ENCODE measurements at places on chromosomes 5 and 9. TPM values are rescaled to one million over a fixed set of nuclear protein-coding genes. Genes with fewer than 3 reads are reported as not detected.

Gene GARNL3
- polyA plus RNA-seq = 14.6 TPM

- no peak for DNase-seq
Observed at GRCh38 chr9:135053133-135053532, 34.3 kb upstream of the OLFM1 start.

Gene S1PR3
- polyA plus RNA-seq = 55.3 TPM

- DNase-seq = no peak
Observed at GRCh38 chr5:40430101-40430710, 249.5 kb upstream of the PTGER4 start.

GRCh38 chr5:167626341-167627123 is 664.9 kb upstream of the WWC1 start:
- DNase-seq = no peak

Gene SH3PXD2B
- 32.0 TPM for polyA plus RNA-seq

DNA sequence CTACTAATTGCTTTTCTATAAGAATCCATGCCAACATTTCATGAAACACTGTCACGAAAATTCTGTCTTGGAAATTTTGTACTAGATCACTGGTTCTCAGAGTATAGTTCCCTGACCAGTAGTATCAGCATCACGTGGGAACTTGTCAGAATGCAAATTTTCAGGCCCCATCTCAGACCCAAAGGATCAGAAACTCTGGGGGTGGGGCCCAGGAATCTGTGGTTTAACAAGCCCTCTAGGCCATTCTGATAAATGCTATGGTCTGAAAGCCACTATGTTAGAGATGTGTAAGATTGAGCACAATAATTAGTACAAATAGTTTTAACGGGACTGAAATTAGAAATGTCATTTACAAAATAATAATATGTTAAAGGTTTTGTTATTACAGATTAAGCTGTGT is 615.7 kb upstream of the ARRDC3 start:
- no peak for DNase-seq

DNA sequence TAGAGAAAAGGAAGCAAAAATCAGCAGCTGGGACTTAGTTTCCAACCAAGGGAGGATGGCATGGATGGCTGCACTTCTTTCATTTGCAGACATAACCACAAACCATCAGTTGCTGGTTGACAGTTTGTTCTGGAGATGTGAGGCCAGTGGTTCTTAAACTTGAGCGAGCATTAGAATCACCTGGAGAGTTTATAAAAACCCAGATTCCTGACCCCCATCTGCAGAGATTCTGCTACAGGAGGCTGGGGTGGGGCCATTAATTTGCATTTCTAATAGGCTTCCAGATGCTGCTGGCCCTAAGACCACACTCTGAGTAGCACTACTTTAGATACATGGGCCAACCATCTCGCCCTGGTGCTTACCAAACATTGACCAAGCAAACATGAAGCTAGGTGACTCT is 60.8 kb downstream of the MARCHF3 start:
- no peak for DNase-seq

- DNase-seq = no peak
Observed at GRCh38 chr5:4228708-4229107, 633.1 kb downstream of the IRX1 start.

Gene PLPP7
- 1.9 TPM for polyA plus RNA-seq

DNA sequence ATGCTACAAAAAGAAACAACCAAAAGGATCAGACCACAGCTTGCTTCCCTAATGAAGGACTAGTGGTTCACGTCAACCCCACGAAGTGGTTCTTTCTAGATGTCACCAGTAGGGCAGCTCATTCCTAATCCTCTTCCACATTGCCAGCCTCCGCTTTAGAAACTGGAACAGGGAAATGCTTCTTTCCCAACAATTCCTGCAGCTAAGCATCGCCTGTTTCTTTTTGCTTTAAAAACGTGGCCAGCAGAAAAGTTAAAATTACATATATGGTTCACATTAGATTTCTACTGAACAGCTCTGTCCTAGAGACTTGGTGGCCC is 100.2 kb downstream of the MTX3 start:
- DNase-seq = no peak

DNA sequence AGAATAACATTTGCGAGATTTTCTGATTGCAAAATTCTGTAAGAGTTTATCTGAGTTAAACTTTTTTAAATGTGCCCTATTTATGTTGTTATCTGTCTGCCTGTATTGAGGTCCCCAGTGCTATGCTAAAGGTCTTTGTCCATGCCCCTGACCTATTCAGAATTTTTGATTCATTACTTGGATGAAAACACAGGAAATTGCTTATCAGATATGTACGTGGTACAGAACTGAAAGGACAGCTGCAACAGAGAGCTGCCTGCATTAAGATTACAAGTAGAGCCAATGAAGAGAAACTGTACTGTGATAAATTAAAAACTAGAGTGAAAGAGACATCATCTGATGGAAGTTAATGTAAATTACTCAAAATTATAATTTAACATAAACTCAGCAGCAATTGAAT is 408.8 kb downstream of the ADGRV1 start:
- DNase-seq = no peak

- DNase-seq = no peak
Observed at GRCh38 chr9:94507531-94508258, 47.2 kb upstream of the PCAT7 start.

Gene MYMK
- polyA plus RNA-seq = not detected

DNA sequence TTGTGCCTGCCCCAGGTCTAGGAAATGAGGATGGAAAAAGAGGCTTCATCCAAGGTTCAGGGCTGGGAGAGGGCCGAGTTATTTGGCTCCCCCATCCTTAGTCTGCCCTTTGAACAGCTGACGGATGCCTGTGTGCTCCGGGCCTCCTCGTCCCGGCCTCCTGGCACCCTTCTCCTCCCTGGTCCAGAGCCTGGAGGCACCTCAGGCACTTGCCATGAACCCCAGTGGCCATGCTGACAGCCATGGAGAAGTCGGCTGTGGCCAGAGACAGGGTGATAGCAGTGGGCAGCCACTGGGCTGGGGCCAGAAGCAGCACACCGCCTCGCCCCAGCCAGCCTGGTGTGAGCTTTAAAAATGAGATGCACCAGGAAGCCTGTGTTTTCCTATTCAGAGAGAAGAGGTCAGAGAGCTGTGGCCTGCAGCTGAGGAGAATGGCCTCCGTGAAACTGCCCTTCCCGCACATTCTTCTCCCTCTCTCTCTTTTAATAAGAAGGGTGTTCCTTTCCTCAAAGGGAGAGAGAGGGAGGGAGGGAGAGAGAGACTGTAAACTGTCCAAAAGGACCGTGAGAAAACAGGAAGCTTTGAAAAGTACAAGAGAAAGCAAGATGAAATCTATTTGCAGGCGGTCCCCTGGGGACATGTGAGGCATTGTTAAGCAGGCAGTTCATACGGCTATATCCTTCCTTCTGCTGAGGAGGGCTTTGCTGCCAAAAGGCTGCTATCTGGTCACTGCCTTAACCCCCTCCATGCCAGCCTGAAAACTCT is 55.3 kb downstream of the ZNF366 start:
- peak; percentile 53 for DNase-seq

DNA sequence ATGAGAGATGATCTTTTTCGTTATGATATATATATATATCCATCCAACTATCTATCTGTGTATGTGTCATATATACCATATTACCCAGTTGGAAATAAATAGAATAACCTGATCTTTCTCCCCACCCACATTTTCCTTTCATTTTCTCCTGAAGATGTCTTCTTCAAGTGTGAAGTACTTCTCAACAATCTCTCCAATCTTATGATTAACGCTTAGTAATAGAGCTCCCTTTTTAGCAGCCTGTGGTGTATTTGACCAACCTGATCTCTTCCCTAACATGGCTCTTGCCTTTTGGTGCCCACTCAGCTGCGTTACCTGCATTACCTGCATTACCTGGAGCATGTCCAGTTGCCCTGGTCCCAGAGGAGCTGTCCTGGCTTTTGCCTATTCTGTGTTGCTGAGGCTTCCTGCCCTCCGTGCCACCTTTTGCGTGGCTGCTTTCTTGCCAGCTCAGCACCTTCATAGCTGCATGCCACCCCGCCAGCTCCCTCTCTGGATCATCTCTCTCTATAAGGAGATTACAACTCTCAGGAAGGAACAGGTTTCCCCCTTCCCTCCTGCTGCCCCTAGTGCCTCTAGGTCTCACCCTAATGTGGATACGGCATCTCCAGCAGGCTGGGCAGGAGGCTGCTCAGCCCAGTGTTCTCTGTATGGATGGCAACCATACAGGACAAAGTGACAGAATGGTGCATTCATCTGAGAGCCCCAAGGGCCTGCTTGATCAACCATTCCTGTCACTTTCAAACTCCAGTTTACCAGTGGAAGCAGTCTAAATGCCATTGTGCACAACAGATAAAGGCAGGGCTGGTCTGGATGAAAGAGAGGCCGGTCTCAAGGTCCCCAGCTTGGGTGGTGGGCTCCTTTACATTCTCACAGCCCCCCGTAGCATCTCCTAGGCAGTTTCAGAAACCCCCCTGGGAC is 126.7 kb downstream of the GADD45G start:
- no peak for DNase-seq

DNA sequence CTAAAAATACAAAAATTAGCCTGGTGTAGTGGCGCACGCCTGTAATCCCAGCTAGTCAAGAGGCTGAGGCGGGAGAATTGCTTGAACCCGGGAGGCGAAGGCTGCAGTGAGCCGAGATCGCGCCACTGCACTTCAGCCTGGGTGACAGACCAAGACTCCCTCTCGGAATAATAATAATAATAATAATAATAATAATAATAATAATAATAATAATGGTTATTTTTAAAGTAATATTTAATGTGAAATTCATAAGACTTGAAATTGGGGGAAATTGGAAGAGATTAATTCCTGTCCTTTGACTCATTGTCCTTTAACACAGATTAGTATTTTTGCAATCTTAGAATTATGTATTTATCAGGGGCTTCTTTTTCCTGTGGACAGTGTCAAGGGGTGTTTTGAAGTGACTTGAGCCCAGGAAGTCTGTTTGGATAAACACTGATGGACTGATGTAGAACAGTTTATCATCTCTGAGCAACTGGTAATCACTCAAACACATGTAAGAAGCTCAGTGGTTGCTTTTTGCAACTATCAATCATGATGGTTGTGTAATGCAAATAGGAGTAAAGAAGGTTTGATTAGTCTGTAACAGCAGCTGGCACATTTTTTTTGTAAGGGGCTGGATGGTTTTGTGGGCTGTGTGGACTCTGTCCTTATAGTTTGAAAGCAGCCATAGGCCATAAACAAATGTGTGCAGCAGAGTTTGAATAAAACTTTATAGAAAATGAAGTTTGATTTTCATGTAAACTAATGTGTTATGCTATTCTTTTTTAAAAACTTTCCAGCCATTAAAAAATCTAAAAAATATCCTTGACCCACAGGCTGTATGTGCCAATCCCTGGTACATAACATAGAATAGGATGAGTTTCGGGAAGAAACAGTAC is 93.5 kb downstream of the F2RL2 start:
- DNase-seq = no peak

DNA sequence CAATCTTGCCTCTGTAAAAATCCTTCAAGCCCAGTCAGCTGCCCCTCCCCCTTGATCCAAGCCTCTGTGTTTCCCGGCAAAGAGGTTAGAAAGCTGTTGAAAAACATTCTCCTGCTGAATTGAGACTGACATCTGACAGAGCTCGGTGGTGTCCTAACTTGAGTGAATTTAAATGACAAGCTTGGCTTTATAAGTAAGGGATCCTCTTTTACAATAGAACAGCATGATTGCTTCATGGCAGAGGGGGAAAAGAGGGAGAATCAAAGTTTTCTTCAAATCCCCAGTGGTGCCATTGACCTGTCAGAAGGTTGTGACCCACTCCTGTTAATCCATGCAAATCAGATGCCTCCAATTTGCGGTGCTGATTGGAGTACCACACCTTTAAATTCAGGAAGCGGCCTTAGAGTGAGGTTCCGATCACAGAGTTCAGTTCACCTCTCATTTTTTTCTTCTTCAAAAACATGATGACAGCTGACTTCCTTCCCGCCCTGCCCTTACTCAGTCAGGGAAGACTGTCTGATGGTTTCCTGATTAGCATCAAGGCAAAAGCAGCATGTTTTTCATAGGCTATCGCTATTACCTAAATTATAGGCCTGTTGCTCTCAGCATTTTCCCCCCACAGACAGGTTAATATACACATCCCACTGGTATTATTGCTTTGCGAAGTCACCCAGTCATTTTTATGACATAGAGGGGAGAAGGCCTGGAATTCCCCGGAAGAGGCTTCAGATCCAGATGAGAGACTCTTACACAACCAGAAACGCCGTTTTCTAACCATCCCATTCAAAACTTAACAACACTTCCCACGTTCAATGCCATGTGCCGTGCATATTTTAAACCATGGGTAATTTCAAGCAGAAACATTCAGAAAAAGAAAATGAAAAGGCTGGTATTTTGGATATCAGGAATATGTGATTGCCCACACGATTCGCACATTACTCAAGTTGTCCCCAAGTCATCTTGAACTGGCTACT is 141.4 kb downstream of the EBF1 start:
- DNase-seq = no peak

Gene NRG2
- polyA plus RNA-seq = 1.5 TPM

GRCh38 chr9:14337615-14338014 is 23.7 kb upstream of the NFIB start:
- no peak for DNase-seq

GRCh38 chr5:52740007-52740406 is 47.7 kb upstream of the ITGA1 start:
- DNase-seq = no peak

GRCh38 chr5:37121465-37121864 is 127.7 kb downstream of the CPLANE1 start:
- no peak for DNase-seq

Gene PCDHB7
- 5.3 TPM for polyA plus RNA-seq

- no peak for DNase-seq
Observed at GRCh38 chr9:137682428-137683105, 63.8 kb downstream of the EHMT1 start.

- DNase-seq = no peak
Observed at GRCh38 chr9:127128341-127129072, 6.1 kb upstream of the ANGPTL2 start.

GRCh38 chr9:96158909-96159575 is 142.9 kb downstream of the HSD17B3 start:
- DNase-seq = no peak

DNA sequence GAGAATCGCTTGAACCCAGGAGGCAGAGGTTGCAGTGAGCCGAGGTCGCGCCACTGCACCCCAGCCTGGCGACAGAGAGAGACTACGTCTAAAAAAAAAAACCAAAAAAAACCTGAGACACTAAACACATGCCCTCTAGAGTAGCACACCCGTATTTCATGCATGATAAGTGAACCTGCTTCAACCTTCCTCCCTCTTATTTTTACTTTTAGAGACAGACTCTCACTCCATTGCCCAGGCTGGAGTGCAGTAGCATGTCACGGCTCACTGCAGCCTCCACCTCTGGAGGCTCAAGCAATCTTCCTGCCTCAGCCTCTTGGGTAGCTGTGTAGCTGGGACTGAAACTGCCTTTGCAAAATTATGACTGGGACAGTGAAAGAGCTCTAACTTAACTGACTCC is 17.6 kb upstream of the NANS start:
- DNase-seq = no peak

GRCh38 chr5:139481122-139481533 is 1.4 kb downstream of the STING1 start:
- DNase-seq = no peak

GRCh38 chr5:101915554-101915953 is 380.5 kb downstream of the SLCO4C1 start:
- no peak for DNase-seq

GRCh38 chr9:98381311-98382103 is 126.1 kb upstream of the TBC1D2 start:
- DNase-seq = no peak

Gene TEK
- polyA plus RNA-seq = 44.9 TPM

Gene IFNK
- polyA plus RNA-seq = not detected

Gene SNX18
- 34.6 TPM for polyA plus RNA-seq

Data from right renal cortex interstitium (tissue), 3 donors.